Inflammatory macrophage treated with lipopolysaccharide for 4 hours (primary cell): ENCODE measurements at places on chromosomes 12 and 14.
A peak's percentile ranks its signal among the peaks of the same experiment; 100 is the strongest.

- DNase-seq: no peak
Observed at GRCh38 chr14:89892953-89893352, 61.6 kb downstream of the EFCAB11 start.

- no peak for DNase-seq
Observed at GRCh38 chr14:20645481-20645880, 4.0 kb upstream of the OR6S1 start.

- no peak for DNase-seq
Observed at GRCh38 chr12:66756631-66757030, 77.8 kb upstream of the GRIP1 start.

GRCh38 chr12:121712190-121712460 lies 427 bp upstream of the TMEM120B start:
- DNase-seq: peak; percentile 45

GRCh38 chr14:89327771-89328212 lies 89.2 kb downstream of the FOXN3 start:
- DNase-seq: no peak

GRCh38 chr14:50083467-50084337 lies 32.7 kb downstream of the VCPKMT start:
- peak; percentile 62 for DNase-seq

DNA sequence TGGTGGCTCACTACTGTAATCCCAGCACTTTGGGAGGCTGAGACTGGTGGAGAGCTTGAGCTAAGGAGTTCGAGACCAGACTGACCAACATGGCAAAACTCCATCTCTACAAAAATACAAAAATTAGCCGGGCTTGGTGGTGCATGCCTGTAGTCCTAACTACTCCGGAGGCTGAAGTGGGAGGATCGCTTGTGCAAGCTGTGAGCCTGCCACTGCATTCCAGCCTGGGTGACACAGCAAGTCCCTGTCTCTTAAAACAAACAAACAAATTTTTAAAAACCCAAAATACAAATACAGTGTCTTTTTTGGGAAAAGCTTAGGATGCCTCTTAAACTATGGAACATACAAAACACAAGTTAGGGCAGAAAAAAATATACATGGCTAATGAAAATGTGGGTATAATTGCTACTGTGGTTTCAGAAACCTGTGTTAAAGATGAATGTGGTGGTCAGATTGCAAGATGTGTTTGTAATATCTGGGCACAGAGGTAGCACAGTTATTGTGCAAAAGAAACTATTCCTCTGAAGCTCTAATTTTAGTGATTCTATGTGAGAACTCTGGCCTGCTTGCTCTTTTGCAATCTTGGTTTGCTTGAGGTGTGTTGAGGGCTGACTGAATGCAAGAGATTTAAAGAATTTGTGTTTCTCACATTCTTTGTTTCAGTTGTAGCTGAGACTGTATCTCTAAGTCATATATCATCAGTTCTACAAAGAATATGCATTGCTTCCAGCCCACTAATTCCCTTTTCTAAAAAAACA lies 3.9 kb upstream of the HSPA2 start:
- no peak for DNase-seq

DNA sequence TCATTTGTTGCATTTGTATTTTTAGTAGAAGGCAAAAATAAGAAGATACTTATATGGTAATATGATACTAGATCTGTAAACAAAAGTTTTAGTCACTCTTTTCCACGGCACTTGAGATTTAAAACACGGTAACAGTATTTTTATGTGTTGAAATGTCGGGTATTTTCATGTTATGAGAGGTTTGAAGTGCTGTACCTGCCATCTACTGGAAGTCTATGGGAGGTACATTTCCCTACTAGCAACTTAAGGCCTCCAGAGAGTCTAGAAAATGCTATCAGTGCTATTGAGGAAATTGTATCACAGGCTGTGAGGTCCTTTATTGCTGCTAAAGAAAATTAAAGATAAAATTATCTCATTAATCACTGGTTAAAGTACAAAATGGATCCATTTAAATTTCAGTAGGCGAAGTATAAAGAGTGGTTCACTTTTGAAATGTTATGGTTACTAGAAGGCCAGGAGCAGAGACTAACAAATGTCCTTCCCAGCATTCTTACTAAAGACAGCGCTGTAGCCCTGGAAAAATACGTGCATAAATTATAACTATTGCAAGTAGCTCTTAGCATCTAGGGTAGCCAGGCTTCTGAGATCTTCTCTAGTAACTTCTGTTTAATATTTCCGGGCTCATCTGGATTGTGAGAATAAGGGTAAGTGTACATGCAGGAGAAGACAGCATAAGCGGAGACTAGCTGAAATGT lies 77.6 kb upstream of the PRKD1 start:
- no peak for DNase-seq

DNA sequence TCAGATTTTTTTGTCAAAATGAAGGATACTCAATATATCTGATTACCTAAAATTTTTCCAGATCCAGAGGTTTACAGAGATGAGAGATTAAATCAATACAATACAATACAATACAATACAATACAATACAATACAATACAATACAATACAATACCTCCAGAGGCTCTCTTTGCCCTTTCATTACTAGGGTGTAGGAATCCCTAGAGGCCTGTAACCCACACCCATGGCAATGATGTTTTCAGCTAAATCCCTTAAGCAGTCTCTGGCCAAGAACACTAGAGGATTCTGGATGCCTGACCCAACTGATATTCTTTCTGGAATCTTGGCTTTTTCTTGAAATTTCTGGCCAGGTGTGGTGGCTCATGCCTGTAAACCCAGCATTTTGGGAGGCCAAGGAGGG lies 23.7 kb upstream of the AEBP2 start:
- no peak for DNase-seq

DNA sequence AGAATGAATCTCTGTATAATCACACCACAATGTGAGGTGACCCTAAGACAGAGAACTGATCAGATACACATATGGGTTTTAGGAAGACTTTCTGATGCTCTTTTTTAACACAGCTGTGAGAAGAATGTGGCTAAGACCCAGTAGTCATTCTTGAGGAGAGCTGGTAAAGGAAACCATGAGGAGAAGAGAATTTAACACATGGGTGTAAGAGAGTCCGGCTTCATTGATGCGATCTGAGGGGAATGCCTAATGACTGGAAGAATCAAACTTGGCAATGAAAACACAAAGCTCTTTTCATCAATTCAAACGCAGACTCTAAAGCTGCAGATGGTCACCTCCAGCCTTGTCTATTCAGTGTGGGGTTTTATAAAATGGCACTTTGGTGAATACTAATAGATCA lies 79.3 kb downstream of the FOXA1 start:
- no peak for DNase-seq

GRCh38 chr14:100144645-100144995 lies 14.8 kb downstream of the DEGS2 start:
- no peak for DNase-seq

DNA sequence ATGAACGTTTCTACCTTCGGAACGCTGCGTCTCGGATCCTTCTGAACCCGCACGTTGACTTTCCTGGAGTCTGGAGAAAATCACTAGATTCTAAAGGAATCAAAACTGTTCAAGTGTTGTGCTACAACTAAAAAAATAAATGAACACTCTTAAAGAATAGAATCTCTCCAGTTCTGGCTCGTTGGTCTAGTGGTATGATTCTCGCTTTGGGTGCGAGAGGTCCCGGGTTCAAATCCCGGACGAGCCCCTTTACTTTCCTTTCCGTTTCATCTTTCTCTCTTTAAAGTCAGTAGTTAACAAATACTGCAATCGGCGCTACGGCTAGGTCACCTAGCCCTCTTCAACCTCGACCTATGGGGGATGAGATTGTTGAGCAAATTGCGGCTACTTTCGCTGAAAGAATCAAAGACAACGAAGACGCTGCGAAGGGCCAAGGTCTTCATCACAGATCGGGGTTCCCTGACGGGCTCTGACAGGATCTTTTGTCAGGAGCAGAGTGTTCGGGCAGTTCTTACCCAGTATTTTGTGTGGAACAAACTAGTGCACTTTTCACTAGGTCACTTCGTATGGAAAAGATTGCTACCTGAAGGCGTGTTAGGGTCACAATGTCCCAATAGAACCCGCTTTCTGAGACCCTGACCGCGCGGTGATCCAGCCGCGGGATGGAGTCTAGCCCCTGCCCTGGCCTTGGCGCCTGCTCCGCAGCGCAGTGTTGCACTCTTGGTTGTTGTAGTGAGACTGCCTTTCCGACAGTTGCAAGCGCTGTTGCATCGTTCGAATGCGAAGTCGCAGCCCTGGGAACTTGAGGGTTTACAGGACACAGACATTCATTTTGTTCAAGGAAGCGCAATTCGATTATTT lies 8.4 kb downstream of the OR6S1 start:
- peak; percentile 67 for DNase-seq

DNA sequence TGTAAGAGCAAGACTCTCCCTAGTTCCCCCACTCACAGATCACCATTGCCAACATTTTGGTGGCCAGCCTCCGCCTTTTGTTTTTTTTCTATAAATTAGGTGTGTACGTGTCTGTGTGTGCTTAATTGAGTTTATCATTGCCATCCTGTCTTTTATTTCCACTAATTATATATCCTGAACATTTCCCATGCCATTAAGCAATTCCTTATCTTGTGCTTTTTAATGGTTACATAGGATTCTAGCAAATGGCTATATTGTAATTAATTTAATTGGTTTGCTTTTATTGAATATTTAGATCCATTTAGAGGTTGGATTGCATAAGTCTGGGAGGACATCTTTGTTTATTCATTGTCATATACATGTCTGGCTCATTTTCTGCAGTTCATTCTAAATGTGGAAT lies 107.3 kb upstream of the RTL1 start:
- no peak for DNase-seq

GRCh38 chr12:111759991-111760390 lies 6.7 kb upstream of the ALDH2 start:
- no peak for DNase-seq

DNA sequence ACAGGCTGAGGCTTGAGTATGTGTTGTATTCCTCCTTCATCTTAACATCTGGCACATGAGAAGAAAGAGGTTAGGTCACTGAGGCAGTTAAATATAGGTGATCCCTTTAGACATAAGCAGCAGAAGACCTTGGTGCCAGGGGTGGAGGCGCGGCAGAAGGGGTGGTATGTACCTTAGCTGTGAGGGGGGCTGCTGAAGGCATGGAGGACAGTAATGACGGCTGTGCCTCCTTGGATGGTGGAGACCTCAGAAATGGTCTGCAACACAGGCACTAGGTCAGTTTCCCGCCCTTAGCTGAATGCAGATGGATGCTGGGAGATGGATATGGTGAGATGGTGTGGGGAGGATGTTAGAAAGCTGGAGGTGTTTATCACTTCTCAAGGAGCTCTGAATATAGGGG lies 1.5 kb upstream of the PNMA1 start:
- DNase-seq: no peak

GRCh38 chr12:2776129-2776806 lies 18.5 kb upstream of the FKBP4 start:
- no peak for DNase-seq

DNA sequence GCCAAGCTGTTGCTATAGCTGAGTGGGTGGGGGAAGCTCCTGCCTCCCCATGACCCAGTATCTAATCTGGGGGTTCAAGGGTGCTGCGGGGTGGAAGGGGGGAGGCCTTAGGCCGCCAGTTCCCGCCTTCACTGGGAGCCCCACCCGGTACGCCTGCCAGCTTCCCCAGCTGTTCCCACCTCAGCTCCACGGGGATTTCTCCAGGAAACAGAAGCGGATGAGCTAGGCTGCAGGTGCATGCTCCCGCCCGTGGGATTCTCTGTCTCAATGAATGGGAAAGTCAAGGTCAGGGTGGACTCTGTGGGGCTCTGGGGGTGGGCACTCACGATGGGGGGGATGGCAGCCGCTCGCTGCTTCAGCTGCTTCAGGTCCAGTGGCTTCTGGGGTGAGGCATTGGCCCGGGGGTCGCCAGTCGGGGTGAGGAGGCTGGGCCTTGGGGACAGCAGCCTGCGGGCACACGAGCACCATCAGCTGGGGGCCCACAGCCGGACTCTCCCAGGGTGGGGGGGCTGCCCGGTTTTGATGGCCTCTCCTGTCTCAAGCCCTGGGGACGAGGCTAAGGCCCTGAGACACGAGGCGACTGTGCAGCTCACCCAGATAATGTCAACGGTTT lies 68.6 kb downstream of the RFLNA start:
- no peak for DNase-seq

GRCh38 chr12:130463275-130463658 lies 125.6 kb downstream of the PIWIL1 start:
- no peak for DNase-seq

- DNase-seq: no peak
Observed at GRCh38 chr14:106622200-106622745, 1095.9 kb downstream of the TMEM121 start.

- DNase-seq: no peak
Observed at GRCh38 chr14:28102814-28103213, 663.8 kb upstream of the FOXG1 start.

DNA sequence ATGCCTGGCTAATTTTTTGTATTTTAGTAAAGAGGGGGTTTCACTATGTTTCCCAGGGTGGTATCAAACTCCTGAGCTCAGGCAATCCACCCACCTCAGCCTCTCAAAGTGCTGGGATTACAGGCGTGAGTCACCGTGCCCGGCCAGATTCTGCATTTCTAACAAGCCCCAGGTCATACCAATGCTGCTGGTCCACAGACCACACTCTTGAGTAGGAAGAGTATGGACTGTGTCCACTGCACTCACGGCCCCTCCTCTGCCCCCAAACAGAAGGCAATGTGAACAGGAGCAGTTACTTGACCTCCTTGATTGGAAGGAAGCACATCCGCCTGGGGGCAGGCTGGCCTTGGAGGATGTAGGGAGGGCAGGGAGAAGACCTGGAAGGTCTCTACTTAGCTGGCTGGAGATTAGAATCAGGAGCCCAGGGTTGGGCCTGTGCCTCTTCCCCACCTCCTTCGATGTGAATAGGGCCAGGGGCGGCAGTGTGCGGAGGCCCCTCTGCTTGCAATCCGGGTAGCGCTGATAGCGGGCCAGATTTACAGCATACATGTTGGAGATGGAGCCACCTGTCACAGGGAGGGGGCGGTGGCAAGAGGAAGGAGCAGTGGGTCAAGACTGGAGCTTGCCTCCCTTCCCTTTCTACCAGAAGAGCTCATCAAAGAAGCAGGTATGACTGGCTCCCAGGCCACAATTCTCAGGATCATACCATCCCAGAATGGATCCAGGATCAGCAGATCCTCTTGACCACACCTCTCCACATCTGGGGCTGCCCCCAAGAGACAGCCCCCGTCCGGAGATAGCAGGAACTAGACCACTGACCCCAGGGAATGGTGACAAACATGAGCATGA lies 9.4 kb upstream of the ZNF740 start:
- no peak for DNase-seq

DNA sequence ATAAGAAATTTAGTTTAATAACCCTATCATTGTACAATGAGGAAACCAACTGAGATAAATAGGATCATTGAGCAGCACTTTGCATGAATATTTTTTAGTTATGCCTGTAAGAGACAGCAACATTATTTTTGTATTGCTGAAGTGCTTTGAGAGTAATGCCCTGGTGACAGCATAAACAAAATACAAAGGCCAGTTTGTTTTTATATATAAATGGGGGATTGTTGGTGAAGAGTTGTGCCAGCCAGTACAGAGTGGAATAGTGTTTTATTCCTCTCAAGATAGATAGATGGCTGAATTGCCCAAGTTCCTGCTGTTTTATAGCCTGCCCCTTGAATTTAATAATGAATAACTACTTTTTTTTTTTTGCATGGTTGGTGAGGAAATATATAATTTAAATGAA lies 101.8 kb downstream of the CNTN1 start:
- DNase-seq: no peak
